ENCODE measurements at places on chromosomes 1 and 21. TPM values are rescaled to one million over a fixed set of nuclear protein-coding genes. Genes with fewer than 3 reads are reported as not detected.

The USH2A gene
- polyA plus RNA-seq: 0.09 TPM

The SWT1 gene
- 6.6 TPM for polyA plus RNA-seq

The FYB2 gene
- polyA plus RNA-seq: 2.6 TPM

The WASF2 gene
- polyA plus RNA-seq: 76.0 TPM

The FMO1 gene
- 3.0 TPM for polyA plus RNA-seq

The CNST gene
- polyA plus RNA-seq: 19.9 TPM

The HHIPL2 gene
- 2.0 TPM for polyA plus RNA-seq

The SPRR2G gene
- 0.39 TPM for polyA plus RNA-seq

The CR1 gene
- polyA plus RNA-seq: 0.23 TPM

The NFASC gene
- 137 TPM for polyA plus RNA-seq

The FAM163A gene
- polyA plus RNA-seq: 4.2 TPM

The ADAMTS1 gene
- polyA plus RNA-seq: 6.9 TPM

The OR2T11 gene
- not detected for polyA plus RNA-seq

The AGBL4 gene
- 3.8 TPM for polyA plus RNA-seq

The RNU1-2 gene
- polyA plus RNA-seq: 1.2 TPM

The FCMR gene
- 1.9 TPM for polyA plus RNA-seq

The LPGAT1 gene
- polyA plus RNA-seq: 29.2 TPM

The ADAM30 gene
- polyA plus RNA-seq: not detected

The PLA2G2F gene
- polyA plus RNA-seq: not detected

The GSTM5 gene
- 21.0 TPM for polyA plus RNA-seq

The DYNLT5 gene
- 29.7 TPM for polyA plus RNA-seq

The TMEM61 gene
- 1.2 TPM for polyA plus RNA-seq

The FMO5 gene
- 4.7 TPM for polyA plus RNA-seq

The LGR6 gene
- polyA plus RNA-seq: 5.5 TPM

The S100A2 gene
- 0.40 TPM for polyA plus RNA-seq

The TLR5 gene
- polyA plus RNA-seq: 4.8 TPM

The PGLYRP3 gene
- polyA plus RNA-seq: not detected

The TTC24 gene
- polyA plus RNA-seq: not detected

The HCRTR1 gene
- polyA plus RNA-seq: 4.2 TPM

The FCGR2B gene
- 0.20 TPM for polyA plus RNA-seq

The FOXD3 gene
- 3.2 TPM for polyA plus RNA-seq

The HENMT1 gene
- polyA plus RNA-seq: 28.7 TPM

The PTPRF gene
- 107 TPM for polyA plus RNA-seq

The BSND gene
- polyA plus RNA-seq: 0.06 TPM

The FCGR3A gene
- 28.9 TPM for polyA plus RNA-seq

The NUDT4B gene
- polyA plus RNA-seq: not detected

The PEX19 gene
- 66.0 TPM for polyA plus RNA-seq

The SPRR2A gene
- polyA plus RNA-seq: not detected

The TSPEAR gene
- 0.33 TPM for polyA plus RNA-seq

The DONSON gene
- 42.5 TPM for polyA plus RNA-seq

All from spinal cord (tissue), 10 donors.